Kidney epithelial cell (primary cell): ENCODE measurements at places on chromosomes 11 and 22.

GRCh38 chr11:118845369-118845768, 38.3 kb upstream of the CXCR5 start:
- no peak for DNase-seq

GRCh38 chr11:38461751-38462150, 1863.7 kb upstream of the RAG2 start:
- no peak for DNase-seq

DNA sequence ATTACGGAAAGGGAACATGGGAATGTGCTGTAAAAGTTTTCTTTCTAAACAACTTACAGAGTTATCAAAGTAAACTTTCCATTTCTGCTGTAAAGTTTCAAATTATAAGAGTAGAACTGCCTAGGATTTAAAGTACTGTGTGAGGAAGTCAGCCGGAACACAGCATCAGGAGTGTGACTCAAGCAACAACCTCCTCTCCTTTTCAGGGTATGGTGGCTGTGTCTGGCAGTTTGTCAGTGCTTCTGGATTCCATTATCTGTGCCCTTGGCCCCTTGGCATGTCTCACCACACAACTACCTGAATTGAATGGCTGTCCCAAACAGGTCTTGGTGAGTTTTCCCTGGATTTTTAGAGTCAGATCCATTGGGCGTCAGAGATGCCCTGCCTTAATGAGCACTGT, 6.9 kb upstream of the TOM1 start:
- DNase-seq, result no peak

- no peak for DNase-seq
These were observed 1.9 kb upstream of the GCAT start for GRCh38 chr22:37805810-37806277.

GRCh38 chr11:63910675-63911074, 6.3 kb downstream of the RCOR2 start:
- no peak for DNase-seq

DNA sequence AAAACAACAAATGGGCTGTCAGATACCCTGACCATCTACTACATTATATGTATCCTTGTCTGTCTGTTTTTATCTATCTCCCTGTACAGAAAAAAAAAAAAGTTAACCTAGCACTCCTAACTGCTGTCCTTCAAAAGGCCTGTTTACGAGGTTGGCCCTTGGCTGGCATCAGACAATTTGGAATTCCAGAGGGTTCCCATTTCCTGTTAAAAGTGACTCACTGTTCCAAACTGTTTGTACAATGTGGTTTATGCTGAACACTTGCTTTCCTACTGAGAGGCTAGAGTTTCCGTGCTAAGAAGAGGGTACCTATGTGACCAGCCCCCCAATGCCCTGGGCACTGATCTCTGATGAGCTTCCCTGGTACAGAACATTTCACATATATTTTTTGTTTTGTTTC, 65.9 kb upstream of the HMGXB4 start:
- DNase-seq, result peak; percentile 35

DNA sequence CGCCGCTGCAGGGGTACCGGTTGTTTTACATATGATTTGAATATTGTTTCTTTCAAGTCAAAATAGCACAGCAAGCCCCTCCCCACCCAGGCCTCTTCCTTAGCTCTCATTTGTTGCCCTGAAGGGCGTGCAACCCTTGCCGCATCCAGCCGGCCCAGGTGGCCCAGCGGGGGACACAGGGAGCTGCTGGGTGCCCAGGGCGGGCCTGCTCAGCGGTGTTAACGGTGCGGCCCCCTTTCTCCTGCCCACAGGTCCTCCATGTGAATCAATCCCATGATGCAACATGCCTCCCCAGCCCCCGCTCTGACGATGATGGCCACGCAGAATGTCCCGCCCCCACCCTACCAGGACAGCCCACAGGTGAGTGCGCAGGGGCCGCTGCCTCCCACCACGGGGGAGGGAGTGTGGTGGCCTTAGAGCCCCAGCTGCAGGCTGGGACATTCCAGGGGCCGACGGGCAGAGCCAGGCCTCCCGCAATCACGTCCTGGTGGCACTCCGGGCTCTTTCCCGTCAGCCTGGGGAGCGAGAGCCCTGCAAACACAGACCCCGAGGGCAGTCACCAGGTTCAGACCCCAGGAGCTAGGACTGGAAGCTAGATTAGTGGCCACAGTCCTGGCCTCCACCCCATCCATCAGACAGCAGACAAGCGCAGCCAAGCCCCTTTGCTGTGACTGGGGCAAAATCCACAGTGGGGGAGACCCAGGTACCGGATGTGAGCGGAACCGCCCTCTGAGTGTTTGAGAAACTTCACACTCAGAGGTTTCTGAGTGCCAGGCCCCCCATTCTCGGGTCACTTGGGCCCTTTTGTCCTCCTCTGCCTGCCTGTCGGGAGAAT, 144.8 kb downstream of the FEZ1 start:
- no peak for DNase-seq

GRCh38 chr22:19398206-19398605, 33.3 kb downstream of the HIRA start:
- DNase-seq, result no peak

DNA sequence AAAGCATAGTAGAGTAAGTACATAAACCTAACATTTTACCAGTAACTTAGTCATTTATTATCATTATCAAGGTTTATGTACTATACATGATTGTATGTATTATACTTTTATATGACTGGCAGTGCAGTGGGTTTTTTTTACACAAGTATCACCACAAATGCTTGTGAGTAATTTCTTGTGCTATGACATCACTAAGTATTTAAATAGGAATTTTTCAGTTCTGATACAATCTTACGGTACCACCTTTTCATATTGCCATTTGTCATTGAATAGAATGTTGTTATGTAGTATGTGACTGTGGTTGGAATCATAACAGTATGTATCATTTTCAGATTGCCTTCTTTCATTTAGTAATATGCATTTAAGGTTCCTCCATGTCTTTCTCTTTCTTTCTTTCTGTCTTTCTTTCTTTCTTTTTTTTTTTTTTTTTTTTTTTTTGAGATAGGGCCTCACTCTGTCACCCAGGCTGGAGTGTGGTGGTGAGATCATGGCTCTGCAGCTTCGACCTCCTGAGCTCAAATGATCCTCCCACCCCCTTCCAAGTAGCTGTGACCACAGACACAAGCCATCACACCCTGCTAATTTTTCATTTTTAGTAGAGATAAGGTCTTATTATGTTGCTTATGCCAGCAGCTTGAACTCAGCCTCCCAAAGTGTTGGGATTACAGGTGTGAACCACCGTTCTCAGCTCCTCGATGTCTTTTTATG, 18.6 kb downstream of the ATM start:
- no peak for DNase-seq

DNA sequence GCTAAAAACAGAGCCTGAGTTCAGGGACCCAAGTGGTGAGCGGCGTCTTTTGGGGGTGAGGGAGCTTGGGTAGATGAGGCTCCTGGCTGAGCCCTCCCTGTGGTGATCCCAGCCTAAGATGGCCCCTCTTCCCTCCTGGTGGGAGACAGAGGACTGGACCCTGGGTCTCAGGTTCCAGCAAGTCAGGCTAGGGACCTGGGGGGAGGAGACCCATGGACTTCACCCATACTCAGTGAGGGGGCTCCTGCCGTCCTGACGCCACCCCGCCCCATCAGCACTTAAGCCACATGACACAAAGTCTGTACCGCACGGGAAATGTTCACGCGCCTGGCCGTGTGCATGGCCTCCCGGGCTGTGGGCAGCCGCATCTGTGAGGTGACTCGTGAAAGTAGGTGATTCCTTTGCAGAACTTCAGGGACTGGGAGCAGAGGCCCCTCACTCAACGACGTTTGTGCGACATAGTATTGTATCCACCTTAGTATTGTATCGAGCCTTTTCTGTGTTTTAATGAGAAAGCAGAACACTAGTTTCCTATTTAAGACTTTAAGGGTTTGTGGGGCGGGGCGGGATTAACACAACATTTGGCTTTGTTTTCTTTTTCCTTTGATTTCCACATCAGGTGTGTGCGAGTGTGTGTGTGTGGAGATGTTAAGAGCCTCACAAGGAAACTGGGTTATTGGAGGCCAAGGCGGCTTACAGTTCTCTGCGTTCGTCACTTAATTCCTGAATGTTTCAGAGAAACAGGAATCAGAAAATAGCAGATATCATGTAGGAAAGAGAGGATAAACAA, 18.4 kb upstream of the TMEM191C start:
- DNase-seq, result no peak

DNA sequence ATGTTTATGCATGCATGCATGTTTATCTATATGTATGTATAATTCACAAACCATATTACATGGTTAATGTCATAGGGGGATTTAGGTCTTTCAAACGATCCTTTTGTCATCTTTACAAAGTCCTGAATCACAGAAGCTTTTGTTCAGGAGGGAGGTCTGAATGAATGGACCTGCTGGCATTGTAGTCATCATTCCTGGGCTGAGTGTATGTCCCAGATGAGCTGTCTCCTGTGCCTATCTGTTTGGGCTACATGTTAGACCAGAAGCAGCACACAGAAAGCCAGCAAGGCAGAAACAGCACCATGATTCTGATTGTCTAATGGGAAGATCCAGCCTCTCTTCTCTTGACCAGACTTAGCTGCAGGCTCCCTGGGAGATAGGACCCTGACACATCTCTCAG, 69.5 kb downstream of the ADM start:
- DNase-seq, result no peak

DNA sequence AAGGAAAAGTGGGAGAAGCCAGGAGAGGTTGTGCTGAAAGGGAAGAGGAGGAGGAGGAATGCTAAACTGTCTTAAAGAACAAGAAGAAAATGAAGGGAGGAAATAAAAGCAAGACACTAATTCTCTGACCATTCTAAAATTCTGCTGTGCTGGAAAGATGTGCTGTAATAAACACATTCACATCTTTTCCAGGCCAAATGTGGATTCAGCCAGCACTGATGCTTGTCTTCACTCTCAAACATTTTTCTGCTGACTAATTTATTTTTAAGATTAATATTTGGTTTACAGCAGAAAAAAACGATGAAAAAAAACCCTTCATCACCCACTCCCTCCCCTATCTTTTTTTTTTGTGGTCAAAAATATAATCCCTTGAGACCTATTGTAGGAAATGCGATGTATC, 223.6 kb downstream of the SWAP70 start:
- no peak for DNase-seq

GRCh38 chr22:50081426-50082196, 3.6 kb downstream of the MLC1 start:
- DNase-seq, result no peak

GRCh38 chr11:45105233-45105983, 41.0 kb upstream of the PRDM11 start:
- no peak for DNase-seq

- DNase-seq, result peak; percentile 72
These were observed 42.6 kb downstream of the NEU3 start for GRCh38 chr11:75031224-75031753.

DNA sequence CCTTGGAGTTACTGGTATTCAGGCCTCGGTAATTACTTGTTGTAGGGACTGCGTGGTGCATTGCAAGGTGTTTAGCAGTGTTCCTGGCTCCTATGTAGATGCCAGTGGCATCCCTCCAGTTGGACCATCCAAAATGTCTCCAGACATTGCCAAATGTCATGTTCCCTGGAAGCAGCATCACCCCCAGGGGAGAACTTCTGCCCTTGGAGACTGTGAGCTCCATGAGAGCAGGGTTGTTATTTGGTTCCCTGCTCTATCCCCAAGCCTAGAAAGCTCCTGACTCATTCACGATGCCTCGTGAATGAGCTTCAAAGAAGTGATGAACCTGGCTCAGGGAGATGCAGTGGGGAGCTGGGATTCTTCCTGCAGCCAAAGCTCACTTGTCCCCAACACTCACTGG, 4.8 kb upstream of the CD248 start:
- no peak for DNase-seq

DNA sequence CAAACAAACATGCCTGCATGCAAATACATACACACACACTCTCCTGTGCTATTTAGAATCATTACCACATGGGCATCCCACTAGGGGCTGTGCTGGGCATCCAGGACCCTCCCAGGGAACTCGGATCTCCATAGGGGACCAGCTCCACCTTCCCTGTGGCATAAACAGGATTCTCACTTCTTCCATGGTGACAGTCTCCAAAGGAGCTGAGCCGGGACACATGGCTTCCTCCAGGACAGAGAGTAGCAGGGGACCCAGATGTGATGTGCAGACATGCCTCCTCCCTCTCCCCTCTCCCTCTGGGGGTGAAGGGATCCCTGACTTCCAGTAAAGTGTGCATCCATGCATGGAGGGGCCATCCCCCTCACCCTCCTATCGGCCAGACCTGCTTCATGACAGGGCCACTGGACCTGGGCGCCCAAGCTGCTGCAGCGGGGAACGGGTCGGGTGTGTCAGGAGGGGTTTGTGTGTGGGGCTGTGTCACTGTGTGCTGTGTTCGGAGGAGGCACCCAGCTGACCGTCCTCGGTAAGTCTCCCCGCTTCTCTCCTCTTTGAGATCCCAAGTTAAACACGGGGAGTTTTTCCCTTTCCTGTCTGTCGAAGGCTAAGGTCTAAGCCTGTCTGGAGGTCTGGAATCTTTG, 33.4 kb downstream of the IGLL5 start:
- DNase-seq, result no peak

- DNase-seq, result no peak
These were observed 89.1 kb upstream of the ISX start for GRCh38 chr22:34976886-34977285.

- DNase-seq, result no peak
These were observed 319.2 kb upstream of the ARHGAP42 start for GRCh38 chr11:100367892-100368291.

DNA sequence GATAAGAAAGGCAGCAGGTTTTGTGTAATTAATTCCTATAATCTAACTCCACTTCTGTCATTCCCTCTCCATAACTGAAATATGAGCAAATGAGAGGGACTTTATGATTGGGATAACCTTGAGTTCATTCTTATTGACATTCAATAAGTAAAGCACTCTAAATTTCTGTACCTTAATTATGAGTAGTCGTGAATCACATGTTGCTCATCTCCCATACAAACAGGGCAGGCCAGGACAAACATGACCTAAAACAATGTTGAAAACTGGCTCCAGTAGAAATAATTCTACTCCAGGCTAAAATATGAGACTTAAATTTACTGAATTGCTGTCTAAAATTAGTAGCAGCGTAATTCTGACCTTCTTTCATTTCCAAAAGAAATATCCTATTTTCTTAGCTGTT, 505.4 kb downstream of the NELL1 start:
- no peak for DNase-seq

GRCh38 chr11:92257536-92257935, 32.9 kb downstream of the FAT3 start:
- DNase-seq, result no peak

DNA sequence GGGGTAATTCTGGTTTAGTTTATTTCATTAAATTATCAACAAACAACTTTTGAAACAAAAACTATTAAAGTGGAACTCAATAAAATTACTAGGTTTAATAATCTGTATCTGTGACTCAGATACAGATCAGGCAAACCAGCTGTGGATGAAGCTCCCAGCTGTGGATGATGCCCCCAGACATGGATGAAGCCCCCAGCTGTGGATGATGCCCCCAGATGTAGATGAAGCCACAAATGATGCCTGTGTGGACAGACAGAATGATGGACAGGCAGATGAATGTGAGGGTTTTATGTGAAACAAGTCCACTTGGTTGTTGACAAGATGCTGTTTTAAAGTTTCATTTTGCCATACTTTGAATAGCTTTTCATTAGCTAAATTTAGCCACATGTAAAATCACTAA, 5.8 kb upstream of the ZNF74 start:
- no peak for DNase-seq
